ENCODE measurements at places on chromosomes 4 and X.

DNA sequence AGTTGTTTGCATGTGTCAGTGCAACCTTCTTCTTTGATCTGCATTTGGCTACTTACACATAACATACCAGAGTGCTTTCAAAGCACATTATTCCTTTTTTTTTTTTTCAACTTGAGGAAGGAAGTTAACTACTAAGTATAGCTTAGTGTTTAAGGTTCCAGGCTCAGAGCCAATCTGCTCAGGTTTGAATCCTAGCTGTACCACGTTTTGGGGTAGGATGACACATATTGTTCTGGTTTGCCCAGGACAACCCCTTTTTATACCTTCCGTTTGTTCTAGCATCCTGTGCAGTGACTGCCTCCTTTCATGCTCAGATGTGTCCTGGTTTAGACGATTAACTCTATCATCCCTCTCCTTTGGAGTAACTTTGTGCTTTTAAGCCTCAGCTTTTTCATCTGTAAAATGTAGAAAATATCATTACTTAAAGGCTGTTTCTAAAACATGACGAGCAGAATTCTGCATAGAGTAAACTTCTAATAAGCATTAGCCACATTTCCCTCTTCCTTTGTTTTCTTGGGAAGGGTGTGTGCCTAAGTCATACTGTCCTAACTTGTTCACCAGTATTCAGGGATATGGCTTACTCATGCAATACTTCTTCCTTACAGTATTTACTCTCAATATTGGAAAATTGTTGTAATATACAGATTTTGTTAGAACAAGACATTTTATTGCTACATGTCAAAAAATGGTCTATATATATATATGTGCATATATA, 281.3 kb downstream of the C4orf33 start:
- DNase-seq, result no peak

- DNase-seq, result no peak
Measured at GRCh38 chr4:5969777-5970176, 48.5 kb downstream of the C4orf50 start.

DNA sequence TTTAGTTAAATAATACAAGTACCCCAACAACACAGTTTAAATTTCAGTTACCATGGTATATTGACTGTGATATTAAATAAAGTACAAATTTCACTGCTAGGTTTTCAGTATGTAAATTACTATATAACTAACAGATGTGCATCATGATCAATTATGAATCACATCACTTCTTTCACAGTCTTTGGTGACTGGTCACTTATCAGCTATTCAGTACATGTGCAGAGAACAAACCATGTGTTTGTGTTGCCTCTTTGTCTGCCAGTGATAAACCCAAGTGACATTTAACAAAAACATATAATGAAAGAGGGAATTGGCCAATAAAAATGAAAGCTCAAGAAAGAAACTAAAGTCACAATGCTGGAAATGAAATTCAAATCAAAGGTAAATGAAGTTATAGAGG, 249.3 kb downstream of the CHIC1 start:
- DNase-seq, result no peak

- no peak for DNase-seq
Measured at GRCh38 chr4:184413261-184414046, 60.9 kb downstream of the IRF2 start.

DNA sequence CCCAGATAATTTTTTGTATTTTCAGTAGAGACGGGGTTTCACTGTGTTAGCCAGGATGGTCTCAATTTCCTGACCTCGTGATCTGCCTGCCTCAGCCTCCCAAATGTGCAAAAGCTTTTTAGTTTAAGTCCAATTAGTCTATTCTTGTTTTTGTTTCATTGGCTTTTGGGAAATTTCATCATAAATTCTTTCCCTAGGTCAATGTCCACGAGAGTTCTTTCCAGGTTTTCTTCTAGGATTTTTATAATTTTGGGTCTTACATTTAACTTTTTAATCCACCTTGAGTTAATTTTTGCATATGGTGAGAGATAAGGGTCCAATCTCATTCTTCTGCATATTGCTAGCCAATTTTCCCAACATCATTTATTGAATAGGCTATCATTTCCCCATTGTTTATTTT, 36.3 kb upstream of the PDLIM5 start:
- no peak for DNase-seq

DNA sequence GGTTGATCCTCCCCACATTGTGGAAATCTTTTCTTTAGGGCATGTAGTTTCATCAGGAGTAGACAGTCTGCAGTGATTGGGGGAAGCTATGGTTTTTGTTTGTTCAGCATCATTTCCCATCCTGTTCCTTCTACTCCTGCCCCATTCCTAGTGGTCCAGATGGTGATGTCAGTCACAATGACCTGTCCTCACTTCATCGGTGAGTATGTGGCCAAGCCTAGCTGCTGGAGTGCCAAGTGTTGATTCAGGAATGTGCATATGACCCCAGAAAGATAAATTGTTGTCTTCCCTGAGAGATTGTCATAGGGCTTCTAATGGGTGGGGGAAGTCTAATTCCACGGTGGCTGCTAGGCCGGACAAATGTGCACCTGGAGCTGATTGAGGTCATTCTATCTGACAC, 130.6 kb upstream of the FAT1 start:
- DNase-seq, result no peak

DNA sequence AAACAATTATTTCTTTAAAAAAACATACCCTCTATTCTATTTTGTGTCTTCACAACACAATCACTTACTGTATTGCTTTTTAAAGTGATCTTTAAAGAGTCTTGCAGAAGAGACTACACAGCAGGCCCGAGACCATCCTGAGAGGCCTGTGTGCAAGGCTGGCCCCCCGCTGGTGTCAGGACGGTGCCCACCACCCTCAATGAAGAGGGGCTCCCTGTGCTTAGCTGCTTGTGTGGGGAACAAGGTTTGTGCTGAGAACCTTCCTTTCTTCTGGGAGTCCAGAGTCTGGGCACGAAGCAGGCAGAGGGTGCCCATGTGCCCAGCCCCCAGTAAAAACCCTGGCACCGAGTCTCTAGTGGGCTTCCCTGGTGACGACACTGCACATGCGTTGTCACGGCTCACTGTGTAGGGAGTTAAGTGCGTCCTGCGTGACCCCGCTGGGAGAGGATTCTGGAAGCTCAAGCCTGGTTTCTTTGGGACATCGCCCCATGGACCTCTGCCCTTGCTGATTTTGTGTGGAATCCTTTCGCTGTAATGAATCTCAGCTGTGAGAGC, 22.0 kb downstream of the RGS12 start:
- DNase-seq, result no peak

GRCh38 chr4:144223149-144223548, 82.6 kb upstream of the GYPA start:
- DNase-seq, result no peak

- no peak for DNase-seq
Measured at GRCh38 chr4:44842531-44842930, 116.2 kb upstream of the GNPDA2 start.

GRCh38 chr4:113677325-113677724, 84.2 kb downstream of the CAMK2D start:
- DNase-seq, result peak; percentile 51

- DNase-seq, result no peak
Measured at GRCh38 chr4:37815591-37815990, 10.9 kb upstream of the PGM2 start.

- DNase-seq, result peak; percentile 10
Measured at GRCh38 chrX:25049357-25049756, 33.6 kb upstream of the ARX start.

DNA sequence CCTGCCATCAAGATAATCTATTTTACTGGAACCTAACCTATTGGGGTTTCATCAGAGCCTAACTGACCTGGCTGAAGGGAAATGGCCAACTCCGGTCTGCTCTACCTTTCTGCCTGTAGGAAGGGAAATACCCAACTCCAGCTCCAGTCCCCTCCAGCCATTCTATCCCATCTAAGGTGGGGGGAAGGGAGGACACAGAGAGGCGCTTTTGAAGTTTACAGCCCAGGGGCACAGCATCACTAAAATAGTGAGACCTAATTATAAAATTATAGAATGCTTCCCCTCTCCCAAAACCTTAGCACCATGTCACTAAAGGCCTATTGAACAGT, 27.8 kb upstream of the ACSL4 start:
- DNase-seq, result no peak

All from NAMALWA (cell line).